NCI-H1436 treated with DMSO at 0.1 percent for 48 hours (cell line): ENCODE measurements at places on chromosomes 16 and 17.

DNA sequence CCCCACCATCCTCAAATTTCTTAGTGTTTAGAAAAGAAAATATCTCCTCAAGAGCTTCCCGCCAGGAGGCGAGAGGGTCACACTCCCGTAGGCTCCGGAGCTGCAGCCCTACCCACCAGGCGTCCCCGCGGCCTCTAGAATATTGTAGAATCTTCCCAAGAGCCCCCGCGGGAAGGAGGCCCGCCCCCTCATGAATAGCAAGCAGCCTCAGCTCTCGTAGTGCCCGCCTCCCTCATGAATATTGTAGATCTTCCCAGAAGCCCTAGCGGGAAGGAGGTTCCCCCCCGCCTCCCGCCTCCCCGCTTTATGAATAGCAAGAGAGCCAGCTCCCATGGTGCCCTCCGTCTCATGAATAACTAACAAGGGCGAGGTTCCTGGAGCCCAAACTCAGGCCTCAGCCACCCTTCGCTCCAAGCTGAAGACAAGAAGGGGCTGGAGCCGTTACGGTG lies at the start of gene FBXO47:
Gene FBXO47 (minus strand): TSS at position 114 of the 449 bp plus-strand sequence. CDS start 4,378 bp downstream, outside the sequence.
- DNase-seq, result no peak

- DNase-seq, result no peak
These were observed 618 bp downstream of the CCDC78 start for GRCh38 chr16:725463-726187.

GRCh38 chr16:5633845-5634440 lies 536.3 kb upstream of the EEF2KMT start:
- DNase-seq, result no peak

- no peak for DNase-seq
These were observed 26.1 kb upstream of the JPT2 start for GRCh38 chr16:1651974-1652312.

DNA sequence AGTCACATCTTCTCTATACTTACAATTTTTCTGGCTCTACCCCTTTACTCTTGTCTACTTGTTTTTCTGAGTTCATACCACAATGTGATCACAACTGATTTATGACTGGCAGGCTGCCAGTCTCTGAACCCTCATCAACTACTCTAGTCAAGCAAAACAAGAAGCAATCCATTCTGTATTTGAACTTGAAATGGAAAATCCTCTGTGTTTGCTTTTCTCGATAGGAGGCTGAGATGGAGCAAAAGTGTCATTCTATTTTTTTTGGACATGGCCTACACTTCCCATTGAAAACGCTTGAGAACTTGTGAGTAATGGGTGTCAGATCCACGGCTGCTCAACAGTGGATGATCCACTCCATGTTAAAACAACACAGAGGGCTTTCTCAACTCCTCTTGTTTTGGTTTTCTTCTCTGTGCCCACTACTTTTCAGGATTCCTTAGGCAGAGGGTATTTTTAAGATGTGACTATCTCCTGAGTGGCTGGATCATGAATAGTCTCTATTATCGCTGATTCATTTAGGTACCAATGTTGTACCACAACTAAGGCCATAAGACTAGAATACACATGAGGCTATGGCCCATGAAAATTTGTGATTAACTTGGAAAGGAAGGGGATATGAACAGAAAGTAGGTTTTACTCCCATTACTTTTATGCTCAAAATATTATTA lies 11.7 kb downstream of the TMEM100 start:
- DNase-seq, result no peak

GRCh38 chr16:80824623-80825364 lies 20.4 kb upstream of the CDYL2 start:
- DNase-seq, result no peak

GRCh38 chr16:17404941-17405689 lies 65.6 kb downstream of the XYLT1 start:
- no peak for DNase-seq

GRCh38 chr16:47861999-47862398 lies 293.8 kb downstream of the ABCC12 start:
- no peak for DNase-seq

DNA sequence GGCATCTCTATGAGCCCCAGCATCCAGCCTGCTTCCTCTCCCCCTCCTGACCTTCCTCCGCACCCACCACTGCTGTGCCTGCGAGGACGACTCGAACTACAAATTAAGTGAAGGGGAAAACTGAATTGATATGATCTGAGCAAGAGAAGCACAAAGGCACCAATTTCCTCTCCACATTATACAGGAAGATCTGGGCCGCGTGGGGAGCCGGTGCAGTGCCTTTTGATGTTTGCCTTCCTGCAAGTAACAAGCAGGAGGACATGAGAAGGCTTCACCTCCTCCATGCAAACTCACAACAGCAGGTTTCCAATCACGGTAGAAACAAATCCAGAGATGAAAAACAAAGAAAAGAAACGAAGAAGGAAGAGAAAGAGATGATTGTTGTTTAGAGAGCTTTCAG lies 57.8 kb upstream of the MMP2 start:
- no peak for DNase-seq

DNA sequence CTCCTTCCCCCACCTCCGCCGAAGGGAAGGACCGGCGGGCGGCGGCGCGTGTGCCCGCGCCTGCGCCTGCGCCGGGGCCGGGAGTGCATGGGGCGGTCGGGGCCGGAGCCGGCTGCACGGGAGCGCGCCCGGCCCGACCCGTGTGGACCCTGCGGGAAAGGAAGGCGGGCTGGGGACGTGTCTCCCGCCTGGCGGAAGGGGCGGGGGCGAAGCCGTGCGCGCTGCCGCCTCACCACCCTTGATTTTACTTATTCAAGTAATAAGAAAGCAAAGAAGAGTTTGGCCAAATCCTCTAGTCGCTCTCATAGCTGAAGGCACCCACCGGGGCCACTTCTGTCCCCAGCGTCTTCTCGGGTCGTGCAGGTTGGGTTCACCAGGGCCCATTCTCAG lies 596 bp upstream of the PFN1 start:
- peak; percentile 36 for DNase-seq

DNA sequence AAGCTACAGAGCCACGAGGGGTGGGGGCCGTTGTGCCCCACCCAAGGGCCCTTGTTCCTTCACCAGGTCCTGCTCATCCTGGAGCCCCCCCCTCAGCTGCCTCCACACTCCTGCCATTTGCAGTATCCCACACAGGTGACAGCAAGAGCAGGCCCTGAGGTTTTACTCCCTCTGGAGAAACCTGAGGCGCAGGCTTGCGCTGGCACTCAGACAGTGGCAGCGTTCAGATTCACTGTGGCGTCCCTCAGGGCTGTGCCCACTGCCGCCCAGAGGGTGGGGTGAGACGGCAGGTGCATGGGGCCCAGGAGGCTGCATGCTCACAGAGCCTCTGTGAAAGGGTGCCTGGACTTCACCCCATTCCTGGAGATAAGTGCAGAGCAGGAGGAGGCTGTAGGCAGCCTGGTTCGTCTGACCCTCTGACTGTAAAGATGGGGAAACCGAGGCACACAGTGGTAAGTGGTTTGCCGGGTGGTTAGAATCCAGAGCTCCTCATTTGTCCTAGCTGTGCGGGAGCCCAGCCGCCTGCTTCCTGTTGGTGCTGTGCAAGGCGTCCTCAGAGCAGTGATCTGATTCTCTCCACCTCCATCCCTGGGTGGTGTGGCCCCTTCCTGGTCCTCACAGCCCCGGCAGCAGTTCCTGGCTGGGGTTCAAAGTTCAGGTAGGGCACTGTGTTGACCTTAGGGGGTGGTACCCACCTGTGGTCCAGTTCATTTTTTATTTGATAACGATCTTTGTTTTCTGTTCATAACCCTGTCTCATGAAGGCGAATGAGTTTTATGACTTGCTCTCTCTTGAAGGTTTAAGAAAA lies 1.6 kb downstream of the SPIRE2 start:
- DNase-seq, result no peak

- no peak for DNase-seq
These were observed 113.5 kb downstream of the TMEM132E start for GRCh38 chr17:34692920-34693319.

DNA sequence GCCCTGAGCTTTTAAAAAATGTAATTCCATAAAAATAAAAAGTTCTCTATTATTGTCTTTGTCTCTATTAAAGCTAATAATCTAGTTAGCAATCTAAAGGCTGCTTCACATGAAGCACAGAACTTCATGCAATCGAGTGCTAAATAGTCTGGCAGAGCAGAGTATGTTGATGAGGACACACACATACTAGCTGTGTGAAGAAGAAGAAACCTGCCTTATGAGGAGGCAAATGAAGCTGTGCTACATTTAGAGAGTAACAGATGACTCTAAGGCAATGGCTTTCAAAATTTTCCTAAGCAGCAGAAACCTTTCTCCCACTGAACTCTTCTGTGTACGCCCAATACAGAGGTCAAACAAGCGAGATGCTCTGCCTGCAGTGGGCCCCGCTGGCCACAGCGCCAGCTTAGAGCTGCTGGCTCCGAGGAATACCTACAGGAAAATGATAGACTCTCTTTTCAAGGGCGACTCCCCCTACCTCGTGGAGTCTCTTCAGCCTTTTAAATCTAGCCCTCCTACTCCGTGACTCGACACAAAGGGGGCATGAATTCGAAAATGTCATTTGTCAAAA lies 39.2 kb downstream of the GNA13 start:
- no peak for DNase-seq

DNA sequence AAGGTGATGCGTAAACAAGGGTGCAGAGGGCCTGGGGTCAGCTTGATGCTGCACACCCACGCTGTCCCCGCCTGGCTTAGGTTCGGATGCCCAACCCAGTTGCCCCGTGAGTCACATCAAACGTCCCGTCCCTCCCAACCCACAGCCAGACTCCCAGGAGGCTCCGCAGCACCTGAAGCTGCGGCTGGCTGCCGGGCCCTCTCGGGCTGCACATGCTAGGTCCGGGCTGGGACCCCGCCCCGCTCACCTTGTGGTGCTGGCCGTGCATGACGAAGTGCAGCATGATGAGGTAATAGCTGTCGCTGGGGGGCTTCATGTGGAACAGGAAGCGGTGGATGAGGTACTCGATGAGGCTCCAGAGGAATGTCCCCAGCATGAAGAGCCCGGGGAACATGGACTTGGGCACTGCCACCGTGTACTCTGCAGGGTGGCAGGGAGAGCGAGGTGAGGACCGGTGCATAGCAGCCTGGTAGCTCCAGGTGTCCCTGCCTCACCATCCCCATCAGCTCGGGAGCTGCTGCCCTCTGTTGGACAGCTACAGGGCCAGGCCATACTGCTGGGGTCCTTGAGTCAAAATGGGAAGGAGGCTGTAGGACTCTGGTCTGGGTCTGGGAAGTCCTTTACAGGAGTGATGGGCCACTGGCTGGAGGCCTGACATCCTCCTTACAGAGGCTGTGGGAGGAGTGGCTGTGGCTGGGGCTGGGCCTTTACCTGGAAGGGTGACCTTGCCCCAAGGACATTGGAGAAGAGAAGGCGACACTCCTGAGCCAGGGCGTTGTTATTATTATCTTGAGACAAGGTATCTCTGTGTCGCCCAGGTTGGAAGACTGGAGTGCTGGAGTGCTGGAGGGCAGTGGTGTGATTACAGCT lies 18.3 kb upstream of the MLKL start:
- DNase-seq, result no peak

DNA sequence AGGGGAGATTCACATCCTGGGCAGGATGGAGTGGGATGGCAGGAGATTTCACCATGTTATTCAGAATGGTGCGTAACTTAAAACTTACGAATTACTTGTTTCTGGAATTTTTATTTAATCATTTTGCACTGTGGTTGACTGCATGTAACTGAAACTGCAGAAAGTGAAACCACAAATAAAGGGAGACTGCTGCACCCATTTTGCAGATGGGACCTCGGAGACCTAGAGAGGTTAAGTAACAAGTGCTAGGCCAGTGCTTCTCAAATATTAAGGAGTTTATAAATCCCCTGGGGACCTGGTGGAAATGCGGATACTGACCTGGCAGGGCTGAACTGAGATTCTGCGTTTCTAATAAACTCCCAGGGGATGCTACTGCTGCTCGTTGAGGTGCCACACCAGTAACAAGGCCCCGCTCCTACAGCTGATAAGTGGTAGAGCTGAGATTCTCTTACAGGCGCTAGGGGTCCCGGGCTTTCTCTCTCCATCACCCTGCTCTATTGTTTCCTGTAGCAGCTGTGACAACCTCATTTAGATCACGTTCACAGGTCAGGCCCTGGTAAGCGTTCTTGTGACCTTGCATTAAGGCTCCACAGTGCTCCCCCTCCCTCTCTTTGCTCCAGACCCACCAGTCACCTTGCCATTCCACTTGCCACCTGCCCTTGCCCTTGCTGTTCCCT lies 167.1 kb upstream of the CDH13 start:
- DNase-seq, result no peak

DNA sequence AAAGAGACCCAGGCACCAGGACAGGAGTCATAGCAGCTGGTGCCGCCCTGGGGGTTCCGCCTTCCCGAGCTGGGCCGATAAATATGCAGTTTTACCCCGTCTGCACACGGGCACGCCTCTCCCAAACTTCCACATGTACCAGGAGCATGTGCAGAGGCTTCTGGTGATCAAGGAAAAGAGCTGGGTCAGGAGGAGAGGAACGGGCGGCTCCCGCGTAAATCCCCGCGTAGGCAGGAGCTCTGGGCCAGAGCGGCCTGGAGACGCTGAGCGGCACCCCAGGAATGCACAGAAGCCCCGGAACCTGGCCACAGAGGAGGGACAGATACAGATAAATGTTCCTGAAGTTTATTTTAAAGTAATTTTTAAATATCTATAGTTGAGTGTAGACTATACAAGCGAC lies 46.6 kb upstream of the METRNL start:
- no peak for DNase-seq

GRCh38 chr16:21083729-21084268 lies 66.8 kb downstream of the DNAH3 start:
- no peak for DNase-seq

DNA sequence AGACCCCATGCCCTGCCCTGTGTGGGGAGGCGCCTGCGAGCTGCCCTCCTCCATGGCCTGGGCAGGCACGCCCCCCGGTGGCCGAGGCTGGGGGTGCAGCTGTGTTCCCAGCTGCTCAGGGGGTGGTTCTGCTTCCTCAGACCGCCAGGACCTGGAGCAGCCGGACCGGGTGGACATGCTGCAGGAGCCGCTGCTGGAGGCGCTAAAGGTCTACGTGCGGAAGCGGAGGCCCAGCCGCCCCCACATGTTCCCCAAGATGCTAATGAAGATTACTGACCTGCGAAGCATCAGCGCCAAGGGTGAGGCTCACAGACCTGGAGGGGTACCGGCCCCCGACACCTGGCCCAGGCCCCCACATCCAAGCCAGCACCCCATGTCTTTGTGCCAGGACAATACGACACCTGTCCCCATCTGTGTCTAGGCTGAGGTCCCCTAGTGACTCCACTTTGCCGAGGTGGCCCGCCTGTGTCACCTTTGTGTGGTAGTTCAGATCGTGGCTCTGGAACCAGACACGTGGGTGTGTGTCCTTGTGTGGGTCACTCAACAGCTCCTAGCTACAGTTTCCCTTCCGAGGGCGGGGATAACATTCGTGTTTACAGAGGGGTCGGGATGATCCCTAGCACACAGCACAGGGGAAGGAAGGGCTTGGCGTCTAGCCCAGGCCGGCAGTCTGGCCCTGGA lies 9.3 kb downstream of the GJD3 start:
- DNase-seq, result no peak

GRCh38 chr17:12618557-12618956 lies 47.1 kb upstream of the MYOCD start:
- DNase-seq, result no peak

GRCh38 chr17:17075125-17075781 lies 33.0 kb downstream of the MPRIP start:
- no peak for DNase-seq
